GM13977 (cell line): ENCODE measurements at places on chromosomes 3 and 15.

GRCh38 chr3:102511168-102511567 is 76.4 kb downstream of the ZPLD1 start:
- no peak for DNase-seq

- peak; percentile 29 for DNase-seq
Observed at GRCh38 chr3:127959873-127960272, 44.8 kb downstream of the KBTBD12 start.

GRCh38 chr15:38670128-38671005 is 105.8 kb upstream of the RASGRP1 start:
- DNase-seq, result no peak

- DNase-seq, result no peak
Observed at GRCh38 chr3:133937061-133937686, 41.5 kb upstream of the RAB6B start.

GRCh38 chr3:171001957-171002694 is 24.4 kb downstream of the SLC2A2 start:
- no peak for DNase-seq

DNA sequence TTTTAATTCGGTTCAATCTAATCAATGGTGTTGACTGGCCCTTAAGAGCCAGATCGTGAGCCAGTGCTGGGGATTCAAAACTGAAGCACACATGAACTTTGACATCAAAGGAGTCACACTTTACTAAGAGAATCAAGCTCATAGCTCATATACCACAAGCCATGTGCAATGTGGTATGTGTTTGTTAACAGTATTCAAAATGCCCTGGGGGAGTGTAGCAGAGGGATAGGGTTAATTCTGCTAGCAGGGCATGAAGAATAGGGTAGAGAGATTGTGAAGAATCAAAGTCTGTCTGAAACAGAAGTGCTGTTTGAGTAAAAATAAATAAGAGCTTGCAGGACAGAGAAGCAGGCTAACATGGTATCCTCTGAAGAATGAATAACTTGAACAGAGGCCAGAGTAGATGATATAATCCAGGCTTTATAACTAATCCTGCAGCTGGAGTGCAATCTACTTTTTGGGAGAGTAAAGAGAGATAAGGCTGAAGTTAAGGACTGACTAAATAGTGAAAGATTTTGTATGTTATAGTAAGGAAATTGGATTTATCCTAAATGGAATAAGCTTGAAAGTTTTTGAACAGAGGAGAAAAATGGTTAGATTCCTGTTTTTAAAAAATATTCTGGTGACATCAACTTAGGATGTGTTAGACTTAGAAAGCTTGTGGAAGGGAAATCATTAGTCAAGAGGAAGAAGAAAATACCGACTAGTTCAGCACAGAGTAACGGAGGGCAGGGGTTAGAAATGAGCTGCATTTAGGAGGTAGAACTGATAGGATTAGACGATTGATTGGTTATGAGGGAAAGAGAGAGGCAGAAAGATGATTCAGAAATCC is 292.0 kb downstream of the NFKBIZ start:
- DNase-seq, result no peak

GRCh38 chr3:157574531-157574930 is 71.3 kb upstream of the VEPH1 start:
- no peak for DNase-seq

GRCh38 chr3:14170531-14171159 is 7.8 kb downstream of the XPC start:
- no peak for DNase-seq

GRCh38 chr15:92907896-92908712 is 8.0 kb downstream of the CHD2 start:
- DNase-seq, result no peak

GRCh38 chr15:99019558-99020540 is 12.3 kb upstream of the PGPEP1L start:
- DNase-seq, result no peak

DNA sequence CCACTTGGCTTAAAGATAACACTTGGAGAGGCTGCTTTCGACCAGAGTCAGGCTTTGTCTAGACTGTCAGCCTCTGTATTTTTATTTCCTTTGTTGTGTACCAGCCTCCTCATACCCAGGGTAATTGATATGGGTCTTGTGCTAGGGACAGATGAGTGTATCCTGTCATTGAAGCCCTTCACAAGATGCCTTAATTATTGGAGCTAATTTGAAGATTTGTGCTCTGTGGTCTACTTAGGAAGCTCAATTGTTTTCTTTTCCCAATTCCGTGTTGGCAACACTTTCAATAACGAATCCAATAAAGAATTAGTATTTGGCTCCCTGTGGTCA is 60.5 kb upstream of the DPH6 start:
- DNase-seq, result no peak

DNA sequence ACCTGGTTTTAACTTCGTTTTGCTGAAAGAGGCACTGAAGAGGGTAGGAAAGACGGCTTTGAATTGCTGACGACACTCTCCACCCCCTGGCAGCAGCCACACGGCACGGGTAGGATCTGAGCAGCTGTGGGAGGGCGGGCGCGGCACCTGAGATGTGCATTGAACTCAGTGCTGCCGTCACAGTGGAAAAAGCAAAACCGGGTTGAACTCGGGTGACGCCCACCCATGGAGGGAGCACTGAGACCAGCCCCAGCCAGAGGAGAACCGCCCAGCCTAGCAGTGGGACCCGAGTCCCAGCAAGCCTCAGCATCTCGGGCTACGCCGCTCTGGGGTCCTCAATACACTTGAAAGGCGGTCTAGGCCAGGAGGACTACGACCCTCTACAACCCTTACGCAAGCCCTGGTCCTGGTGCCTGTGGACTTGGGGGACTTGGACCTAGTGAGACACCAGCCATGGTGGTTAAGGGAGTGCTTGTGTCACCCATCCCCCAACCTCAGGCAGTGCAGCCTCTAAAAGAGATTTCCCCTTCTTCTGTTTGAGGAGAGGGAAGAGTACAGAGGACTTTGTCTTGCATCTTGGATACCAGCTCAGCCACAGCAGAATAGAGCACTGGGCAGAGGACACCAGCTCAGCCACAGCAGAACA is 50.0 kb upstream of the RPL35A start:
- DNase-seq, result no peak

DNA sequence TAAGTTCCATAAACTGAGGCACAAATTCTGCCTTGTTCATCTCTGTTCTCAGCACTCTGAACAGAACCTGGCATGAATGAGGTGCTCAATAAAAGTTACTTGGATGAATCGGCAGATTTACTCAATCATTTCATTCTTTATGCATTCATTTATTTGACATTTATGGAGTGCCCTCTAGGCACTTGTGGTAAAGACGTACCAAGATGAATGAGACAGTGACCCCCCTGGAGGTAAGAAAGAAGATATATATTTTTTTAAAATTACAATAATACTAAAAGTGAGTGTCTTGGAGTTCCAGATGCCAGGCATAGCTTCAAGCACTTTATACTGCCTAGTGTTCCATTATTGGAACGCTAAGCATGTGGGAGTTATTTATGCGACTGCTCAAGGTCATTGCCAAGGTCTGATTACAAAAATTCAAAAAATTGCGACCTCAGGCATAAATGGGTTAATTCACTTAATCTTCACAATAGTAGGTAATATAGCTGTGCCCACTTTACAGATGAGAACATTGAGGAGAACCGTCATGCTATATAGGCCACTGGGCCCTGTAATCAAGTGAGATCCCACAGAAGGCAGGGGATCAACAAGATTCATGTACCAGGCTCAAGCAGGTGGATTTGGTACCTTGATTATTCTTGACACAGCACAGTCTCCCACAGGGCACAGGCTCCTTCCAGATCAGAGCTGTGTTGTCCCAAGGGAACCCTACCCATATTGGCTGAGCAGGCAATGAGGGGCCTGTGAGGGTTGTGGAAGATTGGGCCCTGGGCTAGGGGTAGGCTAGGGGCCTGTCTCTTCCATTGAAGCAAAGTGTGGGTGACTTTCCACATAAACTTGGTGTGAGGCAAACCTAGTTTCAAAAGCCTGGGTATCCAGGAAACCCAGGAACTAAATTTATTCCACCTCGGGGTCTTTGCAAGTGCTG is 10.7 kb downstream of the XIRP1 start:
- DNase-seq, result no peak

DNA sequence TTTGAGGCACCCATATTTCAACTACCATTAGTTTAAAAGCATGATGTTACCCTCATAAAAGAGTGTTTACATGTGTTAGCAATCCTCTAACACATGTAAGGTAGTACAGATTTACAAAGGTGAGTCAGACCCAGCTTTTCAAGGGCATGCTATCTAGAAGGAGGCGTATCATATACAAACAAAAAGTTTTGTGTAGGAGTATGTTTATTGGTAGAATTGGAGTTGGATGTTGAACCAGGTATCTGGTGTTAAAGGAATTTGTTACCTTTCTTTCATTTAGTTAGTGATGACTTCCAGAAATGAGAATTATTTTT is 2.4 kb downstream of the HACD3 start:
- no peak for DNase-seq

- no peak for DNase-seq
Observed at GRCh38 chr3:54625805-54626787, 301.8 kb downstream of the LRTM1 start.

GRCh38 chr3:25662736-25663320 is 1.9 kb downstream of the TOP2B start:
- DNase-seq, result no peak
